ENCODE measurements at places on chromosomes 7 and 10.

DNA sequence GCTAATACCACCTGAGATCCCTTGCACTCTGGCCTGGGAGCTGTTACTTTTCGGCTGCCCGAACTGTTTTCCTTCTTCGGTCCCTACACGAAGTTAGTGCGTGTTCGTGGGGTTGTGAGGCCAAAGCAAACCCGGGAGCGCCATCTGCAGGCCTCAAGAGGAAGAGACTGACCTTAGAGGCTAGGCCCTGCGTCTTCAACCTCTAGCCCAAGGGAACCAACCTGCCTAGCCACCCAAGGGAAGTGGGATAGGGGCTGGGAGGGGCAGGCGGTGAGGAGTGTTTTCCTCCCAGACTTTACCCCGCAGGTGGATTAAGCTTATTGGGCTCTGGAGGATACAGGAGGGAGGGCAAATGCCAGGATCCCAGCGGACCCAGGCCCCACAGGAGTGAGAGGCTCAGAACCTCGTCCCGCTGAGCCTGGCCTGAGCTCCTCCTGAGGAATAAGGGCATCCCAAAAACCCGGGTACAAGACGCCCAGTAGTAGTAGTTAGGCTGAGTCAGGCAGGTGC is 1.7 kb upstream of the PAX2 start:
- peak; percentile 86 for DNase-seq

DNA sequence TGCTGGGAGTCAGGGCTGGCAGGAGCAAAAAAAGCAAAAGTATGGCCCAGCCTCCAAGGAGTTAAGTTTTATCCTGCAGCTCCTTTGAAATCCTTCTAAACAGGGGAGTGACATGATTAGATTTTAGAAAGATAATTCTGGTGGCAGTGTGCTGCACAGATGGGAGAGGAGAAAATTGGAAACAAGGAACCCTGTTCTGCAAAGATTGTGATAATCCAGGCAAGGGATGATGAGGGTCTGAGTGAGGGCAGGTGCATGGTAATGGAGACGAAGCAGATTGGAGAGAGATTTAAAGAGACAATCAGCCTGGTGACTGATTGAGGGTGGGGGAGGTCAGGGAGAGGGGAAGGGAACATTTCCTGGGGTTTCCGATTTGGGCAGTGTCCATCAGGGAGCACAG is 444.7 kb upstream of the PODXL start:
- DNase-seq = no peak

DNA sequence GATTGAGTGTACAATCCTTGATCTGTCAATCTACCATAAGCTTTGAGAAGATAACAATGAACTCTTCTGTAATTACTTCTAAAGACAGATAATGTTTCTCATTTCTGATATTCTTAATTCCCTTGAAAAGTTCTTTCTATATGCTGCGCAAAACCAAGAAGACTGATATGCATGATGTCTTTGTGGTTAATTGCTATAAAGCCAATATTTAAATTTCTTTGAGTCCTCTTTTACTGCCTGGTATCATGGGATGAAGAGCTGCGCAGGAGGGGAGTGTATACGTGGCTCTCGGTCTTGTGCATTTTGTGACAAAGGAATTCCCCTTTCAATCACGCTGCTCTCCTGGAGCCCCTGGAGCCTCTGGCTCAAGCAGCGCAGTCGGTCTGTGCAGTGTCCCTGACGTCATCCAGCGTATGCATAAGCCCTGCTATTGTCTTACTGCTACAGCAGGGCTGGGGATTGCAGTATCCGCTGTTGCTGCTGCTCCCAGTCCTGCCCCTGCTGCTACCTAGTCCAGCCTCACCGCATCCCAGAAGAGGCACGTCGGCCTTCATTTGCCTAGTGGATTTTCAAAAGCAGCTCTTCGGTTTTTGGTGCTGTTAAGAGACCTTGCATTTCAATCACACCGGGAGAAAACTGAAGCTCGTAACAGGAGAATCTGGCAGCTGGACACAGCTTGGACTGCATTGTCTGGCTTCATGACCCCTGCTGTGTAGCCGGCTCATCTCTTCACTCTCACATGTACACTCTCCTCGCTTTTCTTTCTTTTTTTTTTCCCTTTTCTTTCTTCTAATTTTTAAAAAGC is 66.7 kb downstream of the ST7 start:
- no peak for DNase-seq

- DNase-seq = peak; percentile 80
Measured at GRCh38 chr7:116218051-116218645, 7.8 kb downstream of the TES start.

GRCh38 chr10:117860823-117861222 is 185.9 kb downstream of the RAB11FIP2 start:
- peak; percentile 58 for DNase-seq

DNA sequence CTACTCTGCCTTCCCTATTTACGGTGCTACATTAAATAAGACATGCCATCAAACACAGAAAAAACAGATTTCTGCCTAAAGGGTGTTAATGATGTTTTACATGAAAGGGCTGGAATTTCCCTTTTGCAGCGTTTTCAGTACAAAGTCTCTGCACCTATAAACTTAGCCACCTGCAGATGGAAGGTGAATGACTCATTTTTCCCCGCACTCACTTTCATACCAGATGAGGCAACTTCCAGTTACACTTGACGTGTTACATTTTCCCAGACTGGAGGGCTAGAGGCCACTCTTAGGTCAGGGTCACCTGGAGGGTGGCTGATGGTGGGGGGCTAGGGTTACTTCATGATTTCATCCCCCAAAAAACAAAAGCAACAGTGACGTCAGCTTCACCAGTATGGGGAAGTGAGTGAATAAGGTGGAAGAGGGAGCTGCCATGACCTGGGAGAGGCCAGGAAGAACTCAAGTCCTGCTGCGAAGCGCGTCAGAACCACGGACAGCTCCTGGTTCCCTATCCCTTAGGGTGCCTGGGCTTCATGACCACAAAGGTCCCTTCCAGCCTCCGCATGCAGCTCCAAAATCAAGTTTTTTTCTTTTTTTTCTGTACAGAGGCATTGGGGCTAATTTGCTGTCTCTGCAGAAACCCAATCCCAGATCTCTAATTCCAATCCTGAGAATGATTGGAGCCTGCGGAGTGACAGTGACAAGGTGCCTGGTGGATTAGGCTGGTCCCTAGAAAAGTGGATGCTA is 94.0 kb downstream of the ADARB2 start:
- DNase-seq = peak; percentile 53

- DNase-seq = no peak
Measured at GRCh38 chr10:110747609-110748464, 103.7 kb downstream of the RBM20 start.

DNA sequence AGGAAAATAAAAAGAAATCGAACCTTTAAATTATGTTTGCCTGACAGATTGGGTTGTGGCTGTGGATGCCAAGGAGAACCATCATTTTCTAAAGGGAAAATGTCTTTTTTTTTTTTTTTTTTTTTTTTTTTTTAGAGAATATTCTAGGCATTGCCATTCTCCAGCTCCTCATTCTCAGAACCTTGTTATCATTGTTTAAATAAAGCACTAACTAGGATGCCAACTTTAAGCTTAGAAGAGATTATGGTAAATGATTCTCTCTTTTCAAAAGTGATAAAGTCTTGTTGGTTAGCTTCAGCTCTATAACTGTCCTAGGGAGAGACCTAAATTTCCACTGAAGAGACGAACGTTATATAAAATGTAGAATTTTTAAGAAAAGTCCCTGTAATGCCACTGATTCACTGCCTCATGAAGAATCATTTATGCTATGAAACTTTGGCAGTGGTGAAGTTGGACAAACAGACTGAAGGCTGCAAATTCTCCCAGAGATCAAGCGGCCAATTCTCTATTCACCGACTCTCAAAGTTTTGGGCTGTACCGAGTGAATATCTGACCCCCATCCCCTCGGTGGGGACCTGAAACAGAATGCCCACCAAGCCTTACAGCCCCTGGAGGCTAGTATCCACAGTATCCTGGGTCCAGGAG is 207.9 kb upstream of the PITRM1 start:
- DNase-seq = no peak

DNA sequence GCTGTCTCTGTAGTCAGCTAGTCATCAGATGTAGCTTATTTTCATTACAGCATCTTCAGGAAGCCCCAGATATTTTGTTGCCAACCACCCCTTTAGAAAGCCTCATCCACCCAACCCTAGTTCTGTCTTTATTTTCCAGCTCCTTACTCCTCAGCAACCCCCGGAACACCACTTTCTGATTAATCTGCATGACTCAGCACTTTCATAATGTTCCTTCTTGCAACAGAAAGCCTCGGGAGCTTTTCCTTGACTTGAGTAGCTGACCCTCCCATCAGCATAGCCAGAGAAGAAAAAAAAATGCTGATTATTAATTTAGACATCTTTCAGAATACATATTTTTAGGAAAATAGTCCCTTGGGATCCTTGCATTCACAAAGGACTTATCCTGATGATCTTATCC is 244.0 kb upstream of the CXCL12 start:
- peak; percentile 7 for DNase-seq

DNA sequence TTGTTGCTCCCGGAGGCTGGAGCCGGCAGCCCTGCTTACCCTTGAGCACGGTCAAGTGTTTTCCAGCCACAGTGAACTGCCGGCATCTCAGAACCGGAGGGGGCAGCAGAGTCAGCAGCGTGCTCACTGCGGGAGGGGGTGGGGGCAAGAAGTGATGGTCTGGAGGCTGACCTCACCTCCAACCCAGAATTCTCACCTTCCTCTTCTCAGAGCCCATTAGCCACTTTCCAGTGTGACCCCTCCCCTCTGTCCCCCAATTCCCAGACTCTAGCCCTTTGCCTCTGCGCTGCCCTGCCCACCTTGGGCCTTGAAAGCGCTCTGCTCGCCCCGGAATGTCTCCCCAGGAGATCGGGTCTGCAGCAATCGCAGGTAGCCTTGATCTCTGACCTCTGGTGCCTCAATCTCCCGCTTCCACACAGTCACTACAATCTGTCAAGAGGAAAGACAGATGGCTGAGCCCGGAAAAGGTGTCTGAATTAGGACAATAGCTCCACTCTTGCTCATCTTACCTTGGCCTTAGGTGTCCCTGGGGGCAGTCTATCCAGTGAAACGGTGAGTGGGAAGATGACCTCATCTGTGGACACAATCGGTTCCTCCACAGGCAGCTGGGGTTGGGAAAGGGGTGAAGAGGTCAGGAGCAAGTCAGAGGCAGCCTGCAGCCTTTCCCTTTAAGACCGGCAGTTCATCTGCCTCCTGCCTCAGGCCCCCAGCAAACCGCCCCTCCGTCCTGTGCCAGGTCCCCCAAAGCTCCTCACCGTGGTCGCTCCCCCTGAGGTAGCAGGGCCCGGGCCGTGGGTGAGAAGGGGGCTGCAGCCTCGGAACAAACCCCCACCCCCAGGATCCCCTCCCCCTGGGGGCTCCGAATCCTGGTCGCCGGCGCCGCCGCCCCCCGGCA is 942 bp downstream of the TRAPPC14 start:
- peak; percentile 34 for DNase-seq

- no peak for DNase-seq
Measured at GRCh38 chr10:51170518-51171245, 96.4 kb downstream of the PRKG1 start.

DNA sequence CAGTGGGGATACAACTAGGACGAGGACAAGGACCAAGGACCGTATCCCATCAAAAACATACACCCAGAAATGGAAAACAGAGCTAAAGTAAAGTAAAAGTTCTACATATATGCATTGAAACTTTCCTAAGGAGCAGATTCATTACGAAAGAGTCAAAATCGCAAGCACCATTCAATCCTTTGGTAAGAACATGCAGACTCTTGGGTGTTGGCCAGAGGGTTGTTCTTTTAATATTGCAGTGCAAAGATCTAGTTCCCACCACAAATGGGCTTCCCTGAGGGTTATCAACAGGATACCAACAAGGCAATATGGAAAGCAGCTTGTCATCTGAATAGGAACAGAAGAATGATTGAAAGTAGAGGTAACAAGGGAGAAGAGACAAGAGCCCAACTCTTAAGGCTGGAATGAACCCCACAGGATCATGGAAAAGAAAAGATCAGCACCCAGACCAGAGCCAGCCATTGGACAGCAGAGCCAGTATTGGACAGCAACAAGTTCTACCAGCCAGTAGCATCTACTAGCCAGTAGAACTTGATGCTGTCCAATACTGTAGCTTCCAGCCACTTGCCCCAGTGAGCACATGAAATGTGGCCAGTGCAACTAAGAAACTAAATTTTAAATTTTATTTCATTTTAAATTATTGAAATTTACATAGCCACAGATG is 66.0 kb downstream of the OSBPL3 start:
- DNase-seq = peak; percentile 53

GRCh38 chr7:22551768-22552513 is 52.0 kb upstream of the STEAP1B start:
- no peak for DNase-seq

DNA sequence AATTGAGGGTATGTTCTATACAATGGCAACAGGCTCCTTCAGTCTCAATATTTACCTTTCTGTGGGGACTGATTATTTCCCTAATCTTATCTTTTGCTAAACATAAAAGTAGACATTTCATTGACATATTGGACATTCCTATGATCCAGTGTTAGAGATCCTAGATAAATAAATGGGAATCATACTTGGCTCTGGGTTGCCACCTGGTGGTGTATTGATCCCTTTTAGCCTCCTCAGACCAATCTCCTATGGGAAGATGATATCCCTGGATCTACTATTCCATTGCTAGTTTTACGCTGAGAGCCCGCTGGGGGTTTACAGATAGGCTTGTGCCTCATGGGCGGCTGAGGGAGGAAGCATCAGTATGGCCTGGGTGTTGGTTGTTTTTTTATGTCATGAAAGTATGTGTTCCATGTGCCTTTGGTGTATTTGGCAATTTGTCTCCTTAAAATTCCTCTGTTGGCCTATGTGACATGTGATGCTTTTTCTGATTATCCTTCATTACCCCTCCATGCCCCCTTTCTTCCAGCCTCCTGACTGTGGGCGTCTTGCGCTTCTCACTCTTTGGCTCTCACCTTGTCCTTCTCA is 18.8 kb downstream of the CELF2 start:
- DNase-seq = peak; percentile 23

DNA sequence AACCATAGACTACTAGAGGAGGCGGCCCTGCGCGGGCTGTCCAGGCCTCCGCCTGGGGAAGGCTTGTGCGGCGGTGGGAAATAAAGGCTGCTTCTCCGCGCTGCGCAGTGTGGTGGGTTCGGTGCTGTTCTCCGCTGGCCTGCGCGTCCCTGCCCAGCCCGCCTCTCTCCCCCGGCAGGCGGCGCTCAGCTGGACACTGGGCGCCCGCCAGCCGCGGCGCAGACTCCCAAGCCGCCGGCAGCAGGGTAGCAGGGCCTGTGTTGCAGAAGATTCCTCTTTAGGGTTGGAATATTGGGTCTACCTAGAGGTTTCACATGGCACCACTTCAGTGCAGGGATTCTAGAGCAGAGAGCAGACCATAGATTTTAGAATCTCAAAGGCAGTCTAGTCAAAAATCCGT is 66.1 kb upstream of the ZPBP start:
- no peak for DNase-seq

All from hematopoietic multipotent progenitor cell treated with erythropoietin and hydrocortisone succinate and interleukin-3 and kit ligand, for 6 days (in vitro differentiated cells).